ENCODE measurements at places on chromosomes 5 and 9. TPM values are rescaled to one million over a fixed set of nuclear protein-coding genes. Genes with fewer than 3 reads are reported as not detected.

DNA sequence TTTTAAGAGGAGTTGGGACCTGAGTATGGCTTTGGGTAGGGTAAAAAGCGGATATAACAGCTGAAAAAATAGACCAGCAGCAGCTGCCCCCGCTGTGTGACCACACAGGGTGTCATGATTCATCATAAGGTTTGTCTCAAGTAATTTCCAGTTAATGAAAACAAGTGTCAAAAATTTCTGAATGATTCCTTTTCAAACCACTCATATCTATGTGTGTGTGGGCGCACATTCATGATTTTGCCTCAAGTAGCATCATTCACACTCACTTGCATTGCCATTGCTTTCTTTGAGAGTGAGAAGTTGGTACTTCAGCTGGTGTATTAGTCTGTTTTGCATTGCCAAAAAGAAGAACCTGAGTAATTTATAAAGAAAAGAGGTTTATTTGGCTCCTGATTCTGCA, 12.1 kb upstream of the TNFAIP8 start:
- DNase-seq, result no peak

- no peak for DNase-seq
These were observed 227.8 kb upstream of the CDH9 start for GRCh38 chr5:27266184-27266583.

- DNase-seq, result no peak
These were observed 20.3 kb downstream of the ANXA6 start for GRCh38 chr5:151137067-151137825.

DNA sequence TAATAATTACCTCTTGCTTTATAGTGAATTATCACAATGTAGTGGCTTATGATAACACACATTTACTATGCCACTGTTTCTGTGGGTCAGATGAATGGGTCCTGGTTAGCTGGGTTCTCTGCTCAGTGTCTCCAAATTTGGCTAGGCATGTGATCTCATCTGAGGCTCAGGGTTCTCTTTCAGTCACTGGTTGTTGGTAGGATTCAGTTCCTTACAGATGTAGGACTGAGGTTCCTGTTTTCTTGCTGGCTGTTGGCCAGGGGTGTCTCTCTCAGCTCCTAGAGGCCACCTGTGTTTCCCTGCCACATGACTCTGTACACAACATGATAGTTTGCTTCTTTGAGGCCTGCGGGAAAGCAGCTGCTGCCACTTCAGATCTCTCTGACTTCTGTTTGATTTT, 7.1 kb downstream of the NFX1 start:
- peak; percentile 84 for DNase-seq

- DNase-seq, result no peak
These were observed 126.1 kb upstream of the STC2 start for GRCh38 chr5:173454361-173454735.

GRCh38 chr5:67814569-67815311, 400.8 kb upstream of the PIK3R1 start:
- no peak for DNase-seq

DNA sequence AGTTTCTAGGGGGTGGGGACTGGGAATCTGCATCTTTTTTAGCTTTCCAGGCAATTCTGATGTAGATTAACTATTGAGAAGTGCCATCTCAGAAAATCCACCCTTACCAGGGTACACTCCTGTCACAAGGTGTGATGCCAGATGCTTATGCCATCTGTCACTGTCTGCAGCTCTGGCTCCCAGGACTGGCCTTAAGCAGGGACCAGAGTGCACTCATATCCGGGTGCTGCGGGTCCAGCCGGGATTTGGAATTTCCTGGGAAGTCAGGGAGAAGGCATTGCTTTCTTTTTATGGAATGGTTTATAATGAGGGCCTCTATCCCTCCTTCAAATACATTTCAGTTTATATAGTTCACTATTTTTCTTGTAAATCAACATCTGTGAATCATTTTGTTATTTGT, 92.6 kb downstream of the TMEM174 start:
- no peak for DNase-seq

- DNase-seq, result no peak
These were observed 58.3 kb downstream of the EGFLAM start for GRCh38 chr5:38316544-38317224.

- no peak for DNase-seq
These were observed 12.3 kb downstream of the TLE4 start for GRCh38 chr9:79583952-79584654.

DNA sequence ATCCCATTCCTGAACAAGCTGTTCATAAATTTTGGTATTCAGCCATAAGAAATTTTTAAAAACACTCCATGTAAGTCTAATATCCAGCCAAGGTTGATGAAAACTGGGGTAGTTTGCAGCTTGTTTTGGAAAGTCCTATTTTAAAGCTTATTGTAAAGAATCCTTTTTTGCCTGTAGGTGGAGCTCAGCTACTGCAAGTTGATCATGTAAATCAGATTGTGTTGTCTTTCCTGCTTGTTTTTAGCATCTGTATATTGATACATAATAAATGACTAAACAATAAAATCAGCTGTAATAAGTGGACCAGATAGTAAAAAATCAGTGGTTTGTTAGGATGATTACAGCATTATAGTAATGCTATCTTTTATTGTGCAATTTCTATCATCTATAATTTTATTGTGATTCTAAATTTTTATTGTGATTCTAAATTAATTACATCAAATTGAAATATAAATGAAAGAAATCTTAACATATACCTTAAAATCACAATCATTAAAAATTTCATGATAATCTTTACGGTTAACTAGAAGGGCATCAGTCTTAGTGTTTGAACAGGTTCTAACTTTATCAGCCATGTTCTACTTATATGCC, 42.4 kb downstream of the CWC27 start:
- DNase-seq, result peak; percentile 22

GRCh38 chr5:64861281-64861680, 92.6 kb downstream of the CWC27 start:
- no peak for DNase-seq

- no peak for DNase-seq
These were observed 35.0 kb downstream of the RANBP17 start for GRCh38 chr5:170896779-170897178.

GRCh38 chr9:131260751-131261452, 15.4 kb downstream of the FAM78A start:
- no peak for DNase-seq

DNA sequence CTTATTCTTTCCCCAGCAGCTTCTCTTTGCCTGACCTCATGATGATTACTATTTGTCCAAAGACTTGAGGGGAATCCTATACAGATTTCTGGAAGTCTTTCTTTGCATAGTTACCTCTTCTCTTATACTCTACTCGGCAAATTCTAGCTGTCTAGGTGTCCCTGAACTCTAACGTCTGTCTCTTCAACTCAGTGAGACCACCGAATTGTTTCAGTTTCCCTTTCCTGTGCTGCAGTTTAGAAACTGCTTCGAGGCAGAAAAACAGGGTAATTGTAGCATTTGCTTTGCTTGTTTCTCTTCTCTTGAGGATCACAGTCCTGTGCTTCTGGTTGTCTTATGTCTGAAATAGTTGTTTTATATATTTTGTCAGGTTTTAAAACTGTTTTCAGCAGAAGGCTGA, 14.8 kb downstream of the LVRN start:
- DNase-seq, result no peak

DNA sequence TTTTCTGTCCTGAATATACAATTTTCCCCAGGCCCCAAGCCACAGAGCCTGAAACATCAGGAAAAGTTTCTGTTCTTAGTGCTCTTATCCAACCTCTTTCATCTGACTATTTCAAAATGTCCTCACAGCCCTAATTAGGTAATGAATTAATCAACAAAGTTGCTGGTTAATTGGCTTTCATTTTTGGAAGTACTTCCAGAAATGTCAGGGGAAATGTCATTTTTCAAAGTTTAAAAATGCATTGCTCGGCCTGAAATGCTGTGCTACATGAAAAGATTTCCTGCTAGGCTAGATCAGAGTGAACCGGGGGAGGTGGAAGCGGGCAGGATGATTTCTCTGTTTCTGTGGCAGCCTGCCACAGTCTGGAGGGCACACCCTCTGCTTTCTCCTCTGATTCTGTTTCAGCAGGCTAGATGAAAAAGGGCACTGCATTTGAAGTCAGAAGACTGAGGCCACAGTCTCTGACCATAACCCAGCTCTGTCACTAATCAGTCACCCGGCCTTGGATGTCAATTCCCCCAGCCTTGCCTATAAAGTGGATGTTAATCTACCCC, 55.9 kb upstream of the BARX1 start:
- no peak for DNase-seq

- DNase-seq, result no peak
These were observed 68.9 kb upstream of the PITX1 start for GRCh38 chr5:135102716-135103574.

PNPLA7 gene
- polyA plus RNA-seq, result 3.0 TPM

SPINK6 gene
- polyA plus RNA-seq, result not detected

SDHA gene
- polyA plus RNA-seq, result 145 TPM

SHB gene
- polyA plus RNA-seq, result 0.19 TPM

TMOD1 gene
- polyA plus RNA-seq, result 4.9 TPM

PLEKHG4B gene
- not detected for polyA plus RNA-seq

CLK4 gene
- polyA plus RNA-seq, result 31.1 TPM

RASGEF1C gene
- polyA plus RNA-seq, result not detected
